ENCODE measurements at places on chromosomes 1 and 21.

GRCh38 chr1:19481826-19482398, 3.4 kb downstream of the CAPZB start:
- no peak for DNase-seq

- peak; percentile 67 for DNase-seq
These were observed 83.1 kb downstream of the HHIPL2 start for GRCh38 chr1:222464841-222465210.

DNA sequence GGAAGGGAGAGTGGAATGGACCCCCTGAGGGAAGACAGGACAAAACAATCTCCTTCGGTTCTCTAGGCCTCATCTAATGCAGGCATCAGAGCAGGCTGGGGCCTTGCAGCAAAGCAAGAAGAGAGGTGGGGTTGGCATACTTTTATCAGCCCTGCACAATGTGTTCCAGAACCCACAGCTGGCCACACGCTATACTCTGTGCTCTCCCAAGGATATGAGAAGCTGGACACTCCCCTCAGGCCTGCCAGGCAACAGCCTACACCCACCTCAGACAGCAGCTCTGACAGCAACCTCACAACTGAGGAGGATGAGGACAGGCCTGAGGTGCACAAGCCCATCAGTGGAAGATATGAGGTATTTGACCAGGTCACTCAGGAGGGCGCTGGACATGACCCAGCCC, 27.3 kb downstream of the LY9 start:
- no peak for DNase-seq

DNA sequence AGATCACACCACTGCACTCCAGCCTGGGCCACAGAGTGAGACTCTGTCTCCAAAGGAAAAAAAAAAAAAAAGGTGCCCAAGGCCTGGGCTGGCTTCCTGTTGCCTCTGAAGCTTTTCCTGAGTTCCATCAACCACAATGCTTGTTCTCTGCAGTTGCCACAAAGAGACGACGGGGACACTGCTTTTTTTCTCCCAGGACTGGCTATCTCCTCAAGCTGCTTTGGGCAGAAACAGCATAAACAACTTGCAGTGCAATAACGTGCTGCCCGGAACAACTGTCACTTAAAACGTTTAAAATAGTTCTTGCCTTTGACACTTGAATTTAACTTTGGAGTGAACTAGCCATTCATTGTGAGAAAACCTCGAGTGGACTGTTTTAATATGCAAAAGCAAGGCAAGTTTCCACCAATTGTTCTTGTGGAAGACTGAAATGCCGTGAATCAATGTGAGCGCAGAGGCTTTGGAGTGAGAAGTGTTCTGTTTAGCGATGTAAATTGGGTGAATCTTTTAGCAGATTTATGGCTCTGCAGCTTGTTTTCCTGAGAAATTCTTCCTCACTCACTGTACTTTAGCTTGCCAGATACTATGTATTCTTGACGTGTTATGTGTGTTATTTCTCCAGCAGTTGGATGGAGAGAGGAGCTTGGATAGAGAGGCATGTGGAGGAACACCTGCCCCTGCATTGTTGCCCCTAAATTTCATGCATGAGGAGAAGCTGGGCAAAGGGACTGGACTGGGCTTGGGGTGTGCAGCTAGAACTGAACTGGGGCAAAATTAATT, 188.1 kb upstream of the KIAA0040 start:
- DNase-seq = no peak

- DNase-seq = no peak
These were observed 424.5 kb downstream of the NEGR1 start for GRCh38 chr1:71857862-71858261.

GRCh38 chr1:18875107-18875795, 15.8 kb upstream of the TAS1R2 start:
- DNase-seq = peak; percentile 83

- DNase-seq = no peak
These were observed 12.2 kb upstream of the PGLYRP3 start for GRCh38 chr1:153324912-153325311.

DNA sequence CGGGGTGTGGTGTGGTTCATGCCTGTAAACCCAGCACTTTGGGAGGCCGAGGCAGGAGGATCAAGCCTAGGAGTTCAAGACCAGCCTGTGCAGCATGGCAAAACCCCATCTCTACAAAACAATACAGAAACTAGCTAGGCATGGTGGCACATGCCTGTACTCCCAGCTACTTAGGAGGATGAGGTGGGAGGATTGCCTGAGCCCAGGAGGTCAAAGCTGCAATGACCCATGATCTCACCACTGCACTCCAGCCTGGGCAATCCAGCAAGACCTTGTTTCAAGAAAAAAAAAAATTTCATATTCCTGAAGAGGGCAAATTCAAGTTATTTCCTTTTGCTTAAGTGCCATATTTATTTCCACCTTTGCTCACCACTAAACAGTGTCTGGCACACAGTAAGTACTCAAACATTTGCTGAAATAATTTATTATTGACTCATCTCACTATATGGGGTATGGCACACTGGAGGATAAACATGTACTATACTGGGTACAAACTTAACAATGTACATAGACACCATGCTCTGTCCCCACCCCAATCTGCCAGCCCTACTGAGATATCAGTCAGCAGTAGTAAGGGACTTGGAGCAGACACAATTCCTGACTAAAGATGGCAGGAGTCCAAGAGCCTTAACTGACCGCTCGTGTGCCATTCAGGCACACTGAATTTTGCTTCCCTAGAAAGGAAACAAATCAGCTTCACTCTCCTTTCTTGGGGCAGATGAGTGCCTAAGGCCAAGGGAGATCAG, 15.5 kb downstream of the MEAF6 start:
- DNase-seq = no peak

DNA sequence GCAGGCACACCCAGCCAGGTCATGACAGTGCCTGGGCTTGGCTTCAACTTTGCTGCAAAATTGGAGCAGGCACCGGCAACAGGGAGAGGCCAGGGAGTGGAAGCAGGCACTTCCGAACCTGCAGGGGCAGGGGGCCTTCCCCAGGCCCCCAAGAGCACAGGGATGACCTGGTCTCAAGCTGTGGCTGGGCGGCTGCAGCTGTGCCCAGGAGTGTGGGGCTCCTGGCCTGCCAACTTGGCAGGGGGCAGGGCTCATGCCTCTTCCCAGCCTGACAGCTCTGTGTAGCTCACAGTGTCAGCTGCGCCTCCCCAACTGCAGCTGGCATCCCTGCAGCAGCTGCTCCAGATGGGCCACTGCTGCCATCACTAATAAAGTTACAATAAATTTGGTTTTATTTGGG, 51.5 kb upstream of the SCYL3 start:
- DNase-seq = no peak
